Activated naive CD8-positive, alpha-beta T cell treated with anti-CD3 and anti-CD28 coated beads for 36 hours (primary cell): ENCODE measurements at places on chromosomes 3 and 15.

DNA sequence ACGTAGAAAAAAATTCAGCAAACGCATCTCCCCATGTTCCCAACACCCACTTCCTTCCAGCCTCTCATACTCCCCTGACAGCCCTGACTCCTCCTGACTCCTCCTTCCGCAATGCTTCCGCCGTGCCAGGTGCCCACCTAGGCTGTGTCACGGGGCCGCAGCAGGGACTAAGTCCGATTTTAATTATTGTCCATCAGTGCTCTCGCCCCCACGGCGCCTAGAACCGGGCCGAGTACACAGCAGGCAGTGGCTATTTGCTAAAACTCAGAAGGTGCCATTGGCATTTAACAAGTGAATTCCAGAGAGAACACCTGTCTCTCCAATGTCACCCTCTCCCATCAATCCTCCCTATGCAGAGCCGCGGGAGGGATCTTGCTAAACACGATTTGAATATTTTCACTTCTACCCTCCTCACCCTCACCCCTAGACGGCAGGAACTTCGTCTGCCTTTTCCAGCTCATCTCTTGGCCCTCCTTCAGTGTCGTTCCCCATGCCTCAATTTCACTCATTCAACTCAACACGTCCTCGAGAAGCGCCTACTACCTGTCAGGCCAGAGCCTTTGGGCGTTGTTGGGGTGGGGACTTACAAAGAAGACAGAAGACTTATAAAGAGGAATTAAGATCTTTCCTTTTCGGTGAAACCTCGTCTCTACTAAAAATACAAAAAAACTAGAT, 11.5 kb upstream of the SHF start:
- DNase-seq: peak; percentile 43

- DNase-seq: no peak
Measured at GRCh38 chr15:68789534-68790241, 31.0 kb downstream of the ANP32A start.

DNA sequence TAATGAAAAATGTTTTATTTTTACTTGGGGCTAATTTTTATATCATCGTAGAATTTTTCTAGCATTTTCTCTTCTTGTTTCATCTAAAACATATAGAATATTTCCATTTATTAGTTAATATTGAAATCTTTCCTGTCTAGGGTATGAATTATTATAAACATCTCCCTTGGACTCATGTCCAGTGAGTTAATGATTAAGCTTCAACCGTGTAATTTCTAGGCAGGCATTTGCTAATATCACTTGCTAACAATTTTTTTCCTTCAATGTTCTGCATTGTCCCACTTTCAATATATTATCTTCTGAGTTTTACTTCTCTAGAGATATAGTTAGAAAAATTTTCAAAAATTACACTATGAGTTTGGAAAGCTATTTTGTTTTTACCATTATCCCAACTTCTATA, 1371.6 kb upstream of the EPHA6 start:
- no peak for DNase-seq

DNA sequence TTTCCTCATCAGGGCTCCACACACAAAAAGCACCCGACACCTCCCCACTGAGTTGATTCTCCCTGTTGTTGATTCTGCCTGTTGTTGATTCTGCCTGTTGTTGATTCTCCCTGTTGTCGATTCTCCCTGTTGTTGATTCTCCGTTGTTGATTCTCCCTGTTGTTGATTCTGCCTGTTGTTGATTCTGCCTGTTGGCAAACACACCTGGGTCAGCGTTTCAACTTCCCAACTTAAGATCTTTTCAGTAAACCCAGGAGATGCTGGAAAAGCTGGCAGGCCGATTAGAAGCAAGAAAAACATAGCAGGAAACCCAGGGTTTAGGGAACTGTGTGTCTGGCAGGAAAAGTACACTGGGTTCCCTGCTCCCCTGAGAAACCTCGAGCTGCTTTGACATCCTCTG, 47.9 kb downstream of the TNK2 start:
- DNase-seq: no peak

- DNase-seq: no peak
Measured at GRCh38 chr3:72750405-72750965, 97.8 kb downstream of the SHQ1 start.
